ENCODE measurements at places on chromosomes 5 and 9.

DNA sequence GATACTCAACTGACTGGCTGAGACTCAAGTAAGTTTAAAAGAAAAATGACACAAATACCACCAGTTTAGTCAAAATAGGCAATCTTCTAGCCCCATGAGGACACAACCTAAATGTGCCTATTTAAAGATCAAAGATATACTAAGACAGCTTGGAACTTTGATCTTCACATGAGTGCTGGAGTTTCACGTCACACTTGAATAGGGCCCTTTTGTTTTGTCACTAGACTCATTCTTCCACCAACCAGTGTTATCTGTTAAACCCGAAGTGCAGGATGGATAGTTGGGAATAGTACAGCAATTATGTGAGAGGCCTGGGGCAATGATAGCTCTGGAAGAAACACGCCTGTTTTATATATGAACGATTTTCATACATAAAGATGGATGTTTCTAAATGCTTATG lies 792.8 kb upstream of the NUDT12 start:
- DNase-seq: no peak

DNA sequence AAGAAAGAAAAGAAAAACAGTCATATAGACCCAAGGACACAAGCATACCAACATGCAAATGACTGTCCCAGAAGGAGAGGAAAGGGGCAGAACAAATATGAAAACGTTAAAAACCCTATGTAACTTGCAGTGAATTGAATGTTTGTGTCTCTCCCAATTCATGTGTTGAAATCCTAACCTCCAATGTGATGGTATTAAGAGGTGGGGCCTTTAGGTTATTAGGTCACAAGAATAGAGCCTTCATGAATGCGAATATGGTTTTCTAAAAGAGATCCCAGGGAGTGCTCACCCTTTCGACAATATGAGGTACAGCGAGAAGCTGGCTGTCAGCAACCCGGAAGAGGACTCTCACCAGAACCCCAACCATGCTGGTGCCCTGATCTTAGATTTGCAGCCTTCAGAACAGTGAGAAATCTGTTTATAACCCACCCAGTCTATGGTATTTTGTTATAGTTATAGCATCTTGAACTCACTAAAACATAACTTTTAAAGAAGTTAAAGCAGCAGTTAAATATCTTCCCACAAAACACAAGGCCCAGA lies 14.0 kb downstream of the HNRNPAB start:
- no peak for DNase-seq

DNA sequence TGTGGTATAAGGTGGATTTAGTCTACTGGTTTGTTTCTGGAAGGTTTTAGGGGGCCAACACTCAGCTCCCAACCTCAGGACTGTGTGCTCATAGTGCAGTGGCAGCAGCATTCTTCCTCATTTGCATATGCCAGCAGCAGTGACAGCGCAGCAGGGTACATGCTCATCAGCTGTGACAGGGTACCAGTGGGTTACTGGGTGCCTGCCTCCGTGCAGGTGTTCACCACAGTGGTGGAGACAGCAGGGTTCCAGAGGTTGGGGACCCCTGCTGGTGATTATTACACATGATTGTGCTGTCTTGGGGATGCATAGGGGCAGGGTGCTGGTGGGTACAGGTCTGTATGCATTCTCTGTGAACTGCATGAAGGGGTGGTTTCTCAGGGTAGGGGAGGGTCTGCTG lies 45.5 kb upstream of the IFNE start:
- no peak for DNase-seq

- no peak for DNase-seq
These were observed 176.0 kb downstream of the SLC12A2 start for GRCh38 chr5:128259607-128260021.

GRCh38 chr5:78496373-78496772 lies 136.0 kb downstream of the SCAMP1 start:
- no peak for DNase-seq

DNA sequence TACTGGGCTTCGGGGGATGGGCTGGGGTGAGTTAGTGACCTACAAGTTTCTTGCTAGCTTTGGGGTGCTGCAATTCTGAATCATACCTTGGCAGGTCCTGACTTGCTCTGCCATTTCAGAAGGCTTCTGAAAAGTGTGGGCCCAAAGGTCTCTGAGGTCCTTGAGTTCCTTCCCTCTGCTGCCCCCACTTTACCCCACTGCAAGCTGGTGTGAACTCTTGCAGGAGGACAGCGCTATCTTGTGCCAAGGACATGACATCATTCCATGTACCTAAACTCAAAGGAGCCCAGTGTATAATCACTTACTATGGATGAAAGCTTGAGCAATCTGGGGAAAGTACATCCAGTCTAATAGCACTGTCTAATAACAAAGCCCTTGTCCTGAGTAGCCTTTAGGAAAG lies 157.4 kb downstream of the RMI1 start:
- DNase-seq: no peak

DNA sequence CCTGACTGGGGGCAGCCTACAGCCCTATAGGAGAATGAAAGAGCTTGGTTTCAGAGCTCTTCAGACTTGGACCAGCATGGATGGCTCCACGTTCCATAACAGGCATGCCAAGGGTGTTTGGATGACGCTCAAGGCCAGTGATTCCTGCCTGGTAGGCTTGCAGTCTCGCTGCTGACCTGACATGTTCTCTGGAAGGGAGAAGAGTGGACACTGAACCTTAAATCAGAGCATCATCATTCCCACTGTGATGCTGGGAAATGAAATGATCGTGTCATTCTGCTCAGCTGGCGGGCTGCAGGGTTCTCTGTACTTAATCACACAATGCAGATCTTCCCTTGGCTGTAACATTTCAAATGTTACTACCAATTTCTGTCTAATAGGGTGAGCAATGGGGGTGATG lies 57.0 kb downstream of the CFAP90 start:
- DNase-seq: no peak

GRCh38 chr9:111362526-111362925 lies 32.5 kb upstream of the OR2K2 start:
- DNase-seq: no peak

DNA sequence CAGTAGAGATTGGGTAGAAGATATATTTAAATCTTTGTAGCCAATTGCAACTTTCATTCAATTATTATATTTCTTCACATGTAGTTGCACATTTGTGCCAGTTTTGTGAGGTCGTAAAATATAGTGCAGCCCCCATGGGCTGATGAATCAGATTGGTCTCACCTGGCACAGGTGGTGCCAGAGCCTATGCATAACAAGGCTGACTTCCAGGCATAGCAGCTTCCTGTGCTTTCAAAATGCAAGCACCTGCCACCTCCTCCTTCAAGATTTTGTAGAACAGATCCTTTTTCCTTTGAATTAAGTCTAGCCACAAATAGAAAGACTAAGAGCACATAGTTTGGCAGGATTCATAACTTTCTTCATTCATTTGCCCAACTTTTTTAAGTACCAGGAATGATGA lies 87.1 kb downstream of the STARD4 start:
- DNase-seq: no peak

DNA sequence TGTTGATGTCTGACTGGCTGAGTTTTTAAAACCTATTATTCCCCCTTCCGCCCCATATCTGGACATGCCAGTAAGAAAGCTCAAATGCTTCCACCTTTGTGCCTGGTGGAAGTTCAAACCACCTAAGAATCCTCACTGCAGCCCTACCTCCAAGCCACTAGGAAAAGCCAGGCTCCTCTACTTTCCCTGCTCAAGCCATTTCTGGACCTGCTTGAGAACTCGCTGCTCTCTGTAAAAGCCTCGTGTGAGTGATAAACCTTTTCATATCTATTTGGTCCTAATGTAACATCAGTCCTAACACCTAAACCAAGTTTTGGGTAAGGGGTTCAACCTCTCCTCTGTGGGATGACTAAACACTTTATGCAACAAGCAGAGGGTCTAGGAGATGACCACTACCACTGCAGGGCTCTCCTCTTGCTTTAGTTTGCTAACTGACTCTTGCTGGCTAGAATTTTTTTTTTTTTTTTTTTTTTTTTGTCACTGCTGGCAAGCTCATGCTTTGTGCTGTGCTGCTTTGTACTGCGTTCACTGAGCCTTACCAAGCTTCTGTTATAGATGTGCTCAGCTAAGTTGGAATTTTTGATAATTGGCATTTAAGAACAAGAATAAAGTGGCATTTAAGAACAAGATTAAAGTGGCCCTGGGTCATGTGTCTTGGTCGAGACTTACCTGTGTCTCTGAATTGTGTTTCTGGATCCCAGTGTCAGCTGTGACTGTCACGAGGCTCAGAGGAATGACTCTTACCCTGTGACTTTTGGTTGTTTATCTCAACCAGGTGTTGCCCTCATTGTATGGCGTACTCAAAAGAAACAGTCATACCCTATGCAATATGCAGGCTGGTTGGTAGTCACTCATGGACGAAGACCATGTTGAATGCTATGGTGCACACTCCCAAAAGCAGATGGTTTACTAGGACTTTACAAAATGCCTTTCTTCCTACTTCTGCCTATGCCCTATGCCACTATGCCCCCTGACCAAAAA lies 19.5 kb downstream of the TRIM32 start:
- DNase-seq: no peak

Measured in smooth muscle cell of the brain vasculature (primary cell).